ENCODE measurements at places on chromosomes 7 and 10.
A peak's percentile ranks its signal among the peaks of the same experiment; 100 is the strongest.

DNA sequence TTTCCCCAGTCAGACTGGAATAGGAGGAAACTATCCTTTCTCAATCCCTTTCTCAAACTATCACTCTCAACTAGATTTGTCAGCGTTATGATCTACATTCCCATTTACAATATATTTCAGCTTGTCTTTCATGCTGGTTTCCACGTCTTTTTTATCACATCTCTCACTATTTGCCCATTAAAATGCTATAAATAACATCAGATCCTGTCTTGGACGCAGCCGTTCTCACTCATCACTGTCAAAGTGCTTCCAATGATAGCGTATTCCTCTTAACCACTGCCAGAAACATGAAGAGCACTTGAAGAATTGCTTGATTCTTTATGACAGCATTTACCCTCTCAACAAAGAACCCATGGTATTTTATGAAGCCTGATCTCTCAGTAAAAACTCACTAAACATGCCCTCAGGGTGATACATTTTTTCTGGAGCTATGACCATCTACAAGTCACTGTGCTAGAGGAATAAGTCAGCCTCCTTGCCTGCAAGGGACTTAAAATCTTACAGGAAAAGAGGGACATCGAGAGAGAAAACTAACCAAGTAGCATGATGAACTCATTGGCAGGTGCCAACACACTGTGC lies 205.6 kb upstream of the PFKP start:
- no peak for DNase-seq

DNA sequence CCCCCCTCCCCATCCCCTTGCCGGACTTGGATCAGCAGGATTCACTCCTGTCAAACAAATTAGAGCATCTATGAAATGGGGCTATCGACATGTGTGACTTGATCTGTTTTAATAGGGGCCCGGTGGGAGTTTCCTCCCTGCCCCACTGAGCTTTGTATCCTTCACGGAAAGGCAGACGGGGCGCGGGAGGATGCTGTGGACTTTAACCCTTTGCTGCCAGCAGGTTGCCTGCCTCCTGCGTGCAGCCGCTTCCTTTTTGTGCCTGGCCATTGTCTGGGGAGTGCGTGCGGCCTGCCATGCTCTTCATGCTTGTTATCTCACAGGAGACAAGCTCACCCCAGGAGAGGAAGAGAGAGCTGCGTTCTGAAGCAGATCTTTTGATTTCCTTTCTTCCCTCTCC lies 512.8 kb upstream of the GALNT17 start:
- peak; percentile 87 for DNase-seq

DNA sequence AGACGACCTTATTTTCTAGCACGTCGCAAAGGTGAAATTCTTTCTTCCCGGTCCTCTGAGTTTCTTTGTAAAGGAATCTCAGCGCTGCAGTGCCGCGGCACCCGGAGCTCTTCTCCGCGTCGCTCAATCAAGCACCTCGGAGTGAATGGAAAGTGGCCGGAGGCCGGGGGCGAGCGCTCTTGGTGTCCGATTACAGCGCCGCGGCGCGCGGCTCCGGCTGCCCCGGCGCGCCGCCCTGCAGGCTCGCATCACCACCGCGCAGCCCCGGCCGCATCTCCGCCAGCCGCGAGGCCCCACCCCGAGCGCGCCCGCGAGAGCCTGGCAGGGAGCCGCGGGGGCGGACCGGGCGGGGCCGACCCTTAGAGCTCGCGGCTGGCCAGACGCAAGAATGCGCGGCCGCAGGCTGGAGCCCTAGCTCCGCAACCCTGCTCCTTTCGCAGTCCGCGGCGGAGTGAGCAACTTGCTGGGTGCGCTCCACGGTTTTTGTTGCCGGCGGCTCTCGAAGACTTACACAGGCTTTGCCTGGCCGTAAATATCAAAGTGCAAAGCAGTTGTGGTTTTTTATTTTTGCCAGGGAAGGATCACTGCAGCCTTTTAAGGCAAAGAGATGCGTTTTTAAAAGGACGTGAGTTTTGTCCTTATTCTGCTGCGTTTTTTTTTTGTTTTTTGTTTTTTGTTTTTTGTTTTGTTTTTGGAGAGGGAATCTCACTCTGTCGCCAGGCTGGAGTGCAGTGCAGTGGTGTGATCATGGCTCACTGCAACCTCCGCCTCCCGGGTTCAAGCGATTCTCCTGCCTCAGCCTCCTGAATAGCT lies at the start of gene SEMA3C:
SEMA3C (minus strand) TSS at position 143 of the 813 bp plus-strand sequence. CDS start 2,270 bp downstream, outside the sequence.
- DNase-seq = peak; percentile 89

DNA sequence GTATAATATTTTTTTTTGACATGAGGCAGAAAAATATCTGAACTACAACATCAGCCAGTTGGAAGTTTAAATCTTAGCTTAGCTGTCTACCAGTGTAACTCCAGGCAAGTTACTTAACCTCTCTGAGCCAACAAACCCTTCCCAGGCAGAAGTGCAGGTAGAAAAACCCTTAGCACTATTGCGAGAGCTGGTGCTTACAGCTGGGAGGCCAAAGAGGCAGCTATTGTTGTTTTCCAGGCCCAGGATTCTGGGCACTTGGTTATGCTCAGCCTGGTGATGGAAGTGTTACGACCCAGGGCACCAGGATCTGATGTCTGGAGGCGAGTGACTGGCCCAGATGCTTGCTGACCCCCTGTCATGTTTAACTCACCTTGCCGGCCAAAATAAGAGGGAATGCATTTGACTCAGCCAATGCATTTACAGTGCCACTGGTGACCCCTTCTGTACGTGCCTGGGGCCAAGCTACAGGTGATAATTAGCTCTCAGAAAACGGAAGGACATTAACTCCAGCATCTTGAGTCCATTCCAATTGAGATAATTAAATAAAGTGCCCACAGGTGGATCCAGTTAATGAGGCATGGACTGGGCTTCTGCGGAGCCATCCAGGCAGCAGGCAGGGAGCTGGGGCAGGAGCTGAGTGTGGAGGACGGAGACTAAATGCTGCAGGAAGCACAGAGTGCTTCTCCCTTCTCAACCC lies 126.5 kb upstream of the HABP2 start:
- no peak for DNase-seq

DNA sequence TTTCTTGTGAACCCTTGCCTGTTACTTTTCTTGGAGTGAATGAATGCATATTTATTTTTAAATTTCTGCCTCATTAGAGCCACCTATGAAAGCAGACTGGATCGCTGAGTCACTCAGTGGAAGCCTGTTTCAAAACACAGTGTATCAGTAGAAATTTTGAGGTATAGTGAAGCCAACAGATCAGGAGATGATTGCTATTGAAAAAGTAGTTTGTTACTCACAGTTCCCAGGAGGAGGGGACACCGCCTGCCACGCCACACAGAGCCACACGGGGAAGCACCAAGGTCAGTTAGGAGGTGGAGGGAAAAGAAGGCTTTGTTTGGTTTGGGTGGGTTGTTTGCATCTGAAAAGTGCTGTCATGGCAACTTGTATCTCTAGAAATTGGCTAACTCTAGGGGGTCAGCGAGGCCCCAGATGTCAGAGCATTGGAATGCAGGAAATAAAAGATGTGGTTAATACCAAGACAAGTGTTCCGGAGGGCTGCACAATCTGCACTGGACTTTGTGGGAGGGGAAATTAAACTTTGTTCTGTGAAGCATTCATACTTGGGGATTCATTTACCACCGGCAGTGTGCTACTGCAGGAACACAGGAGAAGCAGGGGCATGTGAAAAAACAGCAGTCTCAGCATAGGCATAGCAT lies 106.4 kb upstream of the SDK1 start:
- DNase-seq = no peak

- no peak for DNase-seq
Observed at GRCh38 chr10:46525177-46525823, 31.2 kb downstream of the GPRIN2 start.

DNA sequence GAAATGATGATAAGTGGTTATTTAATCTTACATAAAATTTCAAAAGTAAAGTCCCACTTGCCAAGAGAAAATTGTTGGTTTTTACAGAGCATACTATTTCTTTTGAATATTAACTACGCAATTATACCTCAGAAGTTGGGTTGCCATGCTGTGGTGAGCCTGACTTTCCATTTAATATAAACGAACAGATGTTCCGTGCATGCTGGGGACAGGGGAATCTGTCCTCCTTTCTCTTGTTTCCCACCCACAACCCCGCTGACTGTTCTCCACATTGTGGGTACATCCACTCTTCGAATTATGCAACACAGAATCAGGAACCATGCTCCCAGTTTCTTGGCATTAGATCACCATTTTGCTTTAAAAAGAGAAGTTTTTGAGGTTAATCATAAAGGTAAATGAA lies 29.2 kb upstream of the RTKN2 start:
- no peak for DNase-seq

DNA sequence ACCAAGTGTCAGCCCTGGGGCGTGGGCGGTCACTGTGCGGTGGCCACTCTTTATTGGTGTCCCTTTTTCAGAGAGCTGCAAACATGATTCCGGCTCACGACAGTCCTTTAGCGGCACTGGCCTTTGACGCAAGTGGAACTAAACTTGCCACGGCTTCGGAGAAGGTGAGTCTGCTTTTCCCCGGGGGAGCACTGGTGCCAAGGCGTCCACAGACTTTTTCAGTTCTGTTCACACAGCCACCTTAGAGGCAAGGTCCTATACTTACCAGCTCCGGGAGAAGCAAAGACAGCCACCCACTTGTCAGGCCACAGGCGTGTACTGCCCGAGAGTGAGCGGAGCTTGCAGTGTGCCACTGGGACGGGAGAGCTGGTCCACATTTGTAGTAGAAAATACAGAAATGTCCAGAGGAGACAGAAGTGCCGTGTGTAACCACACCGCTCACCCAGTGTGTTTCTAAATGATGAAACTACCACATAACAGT lies 27.9 kb downstream of the WIPI2 start:
- DNase-seq = no peak

DNA sequence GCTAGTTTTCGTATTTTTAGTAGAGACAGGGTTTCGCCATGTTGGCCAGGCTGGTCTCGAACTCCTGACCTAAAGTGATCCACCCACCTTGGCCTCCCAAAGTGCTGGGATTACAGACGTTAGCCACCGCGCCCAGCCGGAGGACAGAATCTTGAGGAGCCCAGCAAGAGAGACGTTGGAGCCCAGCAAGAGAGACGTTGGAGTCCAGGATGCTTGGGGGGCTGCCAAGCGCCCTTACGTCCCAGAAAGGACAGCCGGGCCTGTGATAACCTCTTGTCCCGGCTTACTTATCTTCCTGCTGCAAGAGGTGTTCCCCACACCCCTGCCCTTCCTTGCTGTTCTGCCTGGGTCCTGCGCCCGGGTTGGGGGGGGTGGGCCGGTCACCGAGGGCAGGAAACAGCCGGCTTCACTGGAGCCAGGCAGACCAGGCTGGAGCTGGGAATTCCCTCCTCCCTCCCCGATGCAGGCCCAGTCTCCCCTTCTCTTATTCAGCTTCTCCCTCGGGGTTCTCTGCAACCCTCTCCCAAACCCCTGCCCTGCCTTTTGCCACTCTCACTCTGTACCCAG lies 1.9 kb upstream of the EPHB4 start:
- no peak for DNase-seq

DNA sequence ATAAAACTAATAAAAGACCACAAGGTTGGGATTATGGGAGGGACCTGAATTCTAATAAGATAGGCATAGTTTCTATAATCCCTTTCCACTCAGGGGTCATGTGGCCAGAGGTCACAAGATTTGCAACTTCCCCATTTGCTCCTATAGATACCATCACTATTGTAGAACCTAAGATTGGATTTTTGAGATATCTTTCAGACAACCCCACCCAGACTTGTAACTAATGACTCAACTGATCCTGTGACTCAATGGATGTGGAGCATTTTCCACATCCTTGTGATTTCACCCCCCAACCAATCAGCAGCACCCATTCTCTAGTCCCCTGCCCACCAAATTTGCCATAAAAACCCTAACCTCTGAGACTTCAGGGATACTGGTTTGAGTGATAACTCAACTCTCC lies 51.9 kb upstream of the PIK3AP1 start:
- DNase-seq = no peak

DNA sequence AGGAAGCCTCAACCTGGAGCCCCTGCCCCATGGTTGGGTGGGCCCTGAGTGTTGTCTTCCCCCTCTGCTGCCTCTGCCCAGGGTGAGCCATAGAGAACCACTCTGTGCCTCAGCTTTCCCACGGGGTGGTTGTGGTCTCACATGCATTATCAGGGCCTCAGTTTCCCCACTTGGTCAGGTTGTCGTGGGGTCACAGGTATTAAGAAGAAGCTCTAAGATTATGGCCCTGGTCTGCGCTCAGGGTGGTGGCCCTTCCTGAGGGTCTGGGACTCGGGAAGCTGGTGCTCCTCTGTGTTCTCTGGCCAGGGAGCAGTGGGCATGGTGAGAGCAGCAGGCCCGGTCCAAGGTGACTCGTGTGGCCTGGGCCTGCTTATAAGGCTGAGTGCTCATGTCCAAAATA lies 17.8 kb downstream of the LRRC27 start:
- no peak for DNase-seq

DNA sequence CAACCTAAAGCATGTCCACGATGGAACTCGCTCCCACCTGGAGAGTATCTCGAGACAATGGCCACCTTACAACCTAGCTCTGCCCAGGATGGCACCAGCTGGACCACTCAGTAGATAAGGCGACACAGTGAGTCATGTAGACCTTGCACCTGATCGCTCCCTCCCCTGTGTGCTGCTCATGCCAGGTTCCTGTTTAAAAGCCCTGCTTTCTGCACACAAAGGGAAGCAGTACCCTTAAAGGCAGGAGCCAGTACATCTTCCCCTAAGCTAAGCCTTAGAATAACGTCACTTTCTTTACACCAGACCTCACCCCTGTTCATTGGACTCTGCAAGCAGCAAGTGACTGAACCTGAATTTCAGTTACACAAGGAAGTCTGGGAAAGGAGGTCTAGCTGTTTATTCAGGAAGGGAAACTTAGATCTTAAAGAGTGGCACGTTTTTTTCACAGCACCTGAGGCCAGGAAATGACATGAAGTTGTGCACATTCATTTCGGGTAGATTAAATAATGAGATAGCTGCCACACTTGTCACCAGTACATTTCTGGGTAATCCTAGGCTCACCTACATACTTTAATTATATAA lies 117.9 kb downstream of the MTPAP start:
- DNase-seq = no peak

DNA sequence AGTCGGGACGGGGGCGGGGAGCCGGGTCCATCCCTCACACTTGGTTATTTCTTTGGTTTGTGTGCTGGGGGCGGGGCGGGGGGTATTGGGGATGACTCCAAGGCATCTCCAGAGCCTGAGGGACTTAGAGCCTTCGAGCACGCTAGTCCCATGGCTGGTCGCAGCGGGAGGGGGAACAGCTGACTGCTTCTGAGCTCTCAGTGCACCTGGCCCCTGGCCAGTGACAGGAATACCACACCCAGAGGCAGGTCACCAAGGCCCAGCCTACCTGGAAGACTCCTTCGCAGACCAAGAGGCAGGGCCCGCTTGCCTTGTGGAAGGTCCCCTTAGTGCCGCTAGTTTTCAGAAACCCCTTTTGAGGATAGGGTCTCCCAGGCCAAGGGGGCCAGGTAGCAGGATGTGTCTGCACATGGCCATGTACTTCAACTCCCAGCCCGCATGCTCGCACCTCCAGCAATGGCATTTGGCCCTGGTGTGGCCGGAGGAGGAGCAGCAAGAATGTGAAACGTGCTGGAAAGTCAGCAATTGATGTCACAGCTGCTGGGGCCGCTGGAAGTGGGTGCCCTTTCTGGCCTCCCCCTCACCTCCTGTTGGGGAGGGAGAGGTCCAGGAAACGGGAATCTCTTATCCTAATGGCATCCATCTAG lies 40.3 kb downstream of the AGAP3 start:
- no peak for DNase-seq

GRCh38 chr7:91193141-91193540 lies 71.1 kb upstream of the FZD1 start:
- DNase-seq = no peak
